Stimulated activated CD8-positive, alpha-beta memory T cell treated with anti-CD3 and anti-CD28 coated beads, Interleukin-12 subunit alpha, Interleukin-12 subunit beta, amount 100 ng/mL, for 1 hour (primary cell): ENCODE measurements at places on chromosomes 16 and 17.

- DNase-seq = no peak
Observed at GRCh38 chr17:27070836-27071235, 223.1 kb upstream of the WSB1 start.

DNA sequence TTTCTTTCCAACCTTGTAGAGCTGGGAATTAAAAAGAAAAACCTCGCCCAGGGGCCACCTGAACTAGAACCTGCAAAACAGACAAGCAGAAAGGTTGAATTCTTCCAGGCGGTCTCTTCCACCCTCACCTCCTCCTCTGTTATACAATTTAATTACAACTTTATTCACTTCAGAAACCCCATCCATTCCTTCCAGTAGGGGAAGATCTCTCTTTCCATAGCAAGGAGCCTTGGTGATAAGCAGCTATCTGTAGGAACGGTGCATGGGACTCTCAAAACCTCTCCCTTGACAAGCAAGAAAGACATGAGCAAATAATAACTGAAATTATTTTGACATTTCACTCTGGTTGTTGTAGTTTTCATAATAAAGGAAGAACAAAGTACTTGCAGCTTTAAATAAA lies 176.0 kb downstream of the RBFOX1 start:
- DNase-seq = no peak

DNA sequence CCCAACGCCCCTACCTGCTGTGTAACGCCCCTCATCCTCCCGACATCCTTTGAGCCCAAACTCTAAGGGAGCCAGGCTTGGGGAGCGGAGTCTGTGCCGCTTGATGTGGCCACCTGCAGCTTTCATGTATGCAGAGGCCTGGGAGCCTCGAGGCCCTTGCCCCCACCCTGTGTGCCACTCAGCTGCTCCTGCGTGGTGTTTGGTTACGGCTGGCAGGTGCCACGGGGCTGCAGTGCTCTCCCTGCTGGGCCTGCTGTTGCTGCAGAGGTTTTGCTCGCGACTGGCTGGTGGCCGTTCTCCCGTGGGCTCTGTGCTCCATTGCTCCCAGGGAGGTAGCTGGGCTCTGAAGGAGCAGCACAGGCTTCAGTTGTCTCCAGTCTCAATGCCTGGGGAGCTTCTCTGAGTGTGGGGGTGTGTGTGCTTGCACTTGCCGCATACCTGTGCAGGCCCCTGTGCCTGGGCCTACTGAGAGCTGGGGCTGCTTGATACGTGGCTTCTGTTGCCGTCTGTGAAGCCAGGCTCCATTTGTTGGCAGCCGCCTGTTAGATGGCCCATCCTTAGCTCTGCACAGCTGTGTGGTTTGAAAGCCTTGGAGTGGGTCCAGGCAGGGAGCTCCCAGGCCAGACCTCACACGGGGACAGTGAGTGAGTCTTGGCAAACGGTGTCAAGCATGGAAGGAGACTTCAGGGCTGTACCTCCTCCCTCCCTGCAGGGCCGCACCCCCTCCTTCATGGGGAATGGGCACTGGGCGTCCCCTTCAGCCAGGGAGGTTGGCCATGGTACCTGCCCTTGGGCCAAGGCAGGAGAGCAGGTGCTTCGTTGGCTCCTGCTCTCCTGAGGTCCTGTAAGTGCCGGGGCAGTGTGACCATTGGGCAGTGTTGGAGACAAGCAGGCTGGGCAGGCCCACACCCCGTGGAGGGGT lies 47.2 kb downstream of the PDPK1 start:
- no peak for DNase-seq

DNA sequence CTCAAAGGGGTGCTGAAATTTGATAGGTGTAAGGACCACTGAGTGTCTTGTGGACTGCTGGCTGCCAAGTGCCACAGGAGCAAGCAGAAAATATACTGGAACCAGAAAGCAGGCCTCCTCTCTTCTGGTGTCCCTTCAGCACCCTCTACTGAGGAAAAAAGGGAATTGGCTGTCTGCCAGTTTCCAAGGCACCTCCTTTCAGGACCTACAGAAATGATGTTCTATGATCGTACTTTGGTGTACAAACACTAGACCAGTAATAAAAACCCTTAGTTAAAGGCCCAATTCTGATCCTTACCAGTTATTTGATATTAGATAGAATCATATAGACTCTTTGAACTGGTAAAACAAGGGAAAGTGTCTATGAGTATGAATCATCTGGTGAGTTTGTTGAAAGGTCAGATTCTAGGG lies 35.8 kb upstream of the BCAS3 start:
- DNase-seq = peak; percentile 9

DNA sequence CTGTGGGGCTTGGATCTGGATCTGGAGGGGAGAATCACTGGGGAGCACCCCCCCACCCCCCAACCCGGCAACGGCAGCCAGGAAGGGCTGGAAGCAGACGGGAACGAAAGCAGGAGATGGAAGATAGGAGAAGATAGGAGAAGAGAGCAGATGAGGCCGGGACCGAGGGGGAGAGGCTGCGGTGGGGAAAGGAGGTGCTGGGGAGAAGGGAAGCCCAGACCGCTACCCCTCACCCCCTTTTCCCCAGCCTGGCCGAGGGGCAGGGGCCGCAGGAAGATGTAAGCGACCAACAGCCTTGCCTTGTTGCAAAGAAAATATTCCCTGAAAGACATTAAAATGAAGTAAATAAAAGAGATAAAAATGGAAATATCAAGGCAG lies 26.8 kb upstream of the CBFA2T3 start:
- no peak for DNase-seq

GRCh38 chr16:8763899-8764298 lies 33.5 kb downstream of the TMEM186 start:
- no peak for DNase-seq

GRCh38 chr17:32124985-32125847 lies 17.1 kb upstream of the RHOT1 start:
- DNase-seq = no peak

- no peak for DNase-seq
Observed at GRCh38 chr17:29593591-29594518, 923 bp downstream of the ANKRD13B start.

GRCh38 chr17:39551879-39552278 lies 55.8 kb downstream of the NEUROD2 start:
- no peak for DNase-seq

DNA sequence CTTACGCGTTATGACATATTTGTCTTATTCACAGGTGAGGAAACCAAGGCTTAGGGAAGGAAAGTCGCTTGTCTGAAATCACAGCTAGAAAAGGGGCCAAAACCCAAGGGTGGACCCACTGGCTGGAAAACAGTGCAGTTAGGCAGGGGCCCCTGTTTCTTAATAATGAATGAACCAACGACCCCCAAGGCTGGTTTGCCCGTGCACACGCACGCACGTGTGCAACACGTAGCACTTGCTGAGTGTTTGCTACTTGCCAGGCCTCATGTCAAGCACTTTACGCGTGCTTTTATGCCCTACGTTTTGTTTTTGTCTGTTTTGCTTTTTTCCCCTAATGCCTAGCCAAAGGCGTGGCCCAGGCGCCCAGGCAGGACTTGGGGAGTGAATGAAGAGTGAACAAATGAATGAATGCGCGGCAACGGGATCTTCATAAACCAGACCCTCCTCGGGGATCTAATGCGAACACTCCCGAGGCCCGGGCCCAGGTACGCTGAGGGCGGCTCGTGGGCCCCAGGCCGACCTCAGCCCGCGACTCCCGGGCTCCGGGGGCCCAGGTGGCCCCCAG lies 571 bp upstream of the USP10 start:
- DNase-seq = no peak

- DNase-seq = no peak
Observed at GRCh38 chr16:87361916-87362619, 21.5 kb downstream of the FBXO31 start.

GRCh38 chr16:89344458-89344834 lies 126.9 kb downstream of the ZNF778 start:
- DNase-seq = no peak

DNA sequence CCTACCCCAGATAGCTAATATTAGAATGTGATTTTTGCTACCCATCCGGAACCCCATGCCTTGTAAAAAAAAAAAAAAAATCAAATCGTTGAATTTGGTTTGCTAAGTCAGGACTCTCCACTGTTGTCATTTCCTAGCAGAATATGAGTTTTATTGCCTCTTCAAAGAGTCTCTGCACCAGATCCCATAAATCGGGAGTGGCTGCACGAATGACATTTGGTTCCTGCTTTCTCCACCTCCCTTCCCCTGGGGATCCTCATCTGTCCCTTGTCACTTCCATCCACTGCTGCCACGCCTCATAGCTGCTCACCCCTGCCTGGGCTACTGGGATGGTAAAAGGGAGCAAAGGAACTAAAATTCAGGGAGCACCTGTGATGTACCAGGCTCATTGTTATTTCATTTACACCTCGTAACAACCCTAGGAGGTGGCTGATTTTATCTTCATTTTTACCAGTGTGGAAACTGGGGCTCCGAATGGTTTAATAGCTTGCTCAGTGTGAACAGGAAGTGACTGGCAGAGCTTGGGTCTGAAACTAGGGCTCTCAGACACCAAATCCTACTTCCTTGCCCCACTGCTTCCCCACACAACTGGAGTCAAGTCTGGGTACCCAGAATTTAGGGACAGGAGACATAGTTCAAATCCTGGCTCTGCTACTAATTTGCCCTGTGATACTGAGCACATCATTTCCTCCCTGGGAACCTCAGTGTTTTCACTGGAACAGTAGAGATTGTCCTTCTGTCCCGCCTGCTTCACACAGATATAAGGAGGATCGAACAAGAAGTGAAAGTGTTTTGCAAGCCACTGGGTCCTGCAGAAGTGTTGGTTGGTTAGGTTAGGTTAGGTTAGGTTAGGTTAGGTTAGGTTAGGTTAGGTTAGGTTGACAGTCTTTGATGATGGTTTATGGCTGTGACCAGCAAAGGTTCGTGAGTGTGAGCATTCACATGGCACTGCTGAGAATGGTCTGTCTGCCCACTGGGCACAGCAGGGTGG lies 585 bp upstream of the KRT36 start:
- no peak for DNase-seq

DNA sequence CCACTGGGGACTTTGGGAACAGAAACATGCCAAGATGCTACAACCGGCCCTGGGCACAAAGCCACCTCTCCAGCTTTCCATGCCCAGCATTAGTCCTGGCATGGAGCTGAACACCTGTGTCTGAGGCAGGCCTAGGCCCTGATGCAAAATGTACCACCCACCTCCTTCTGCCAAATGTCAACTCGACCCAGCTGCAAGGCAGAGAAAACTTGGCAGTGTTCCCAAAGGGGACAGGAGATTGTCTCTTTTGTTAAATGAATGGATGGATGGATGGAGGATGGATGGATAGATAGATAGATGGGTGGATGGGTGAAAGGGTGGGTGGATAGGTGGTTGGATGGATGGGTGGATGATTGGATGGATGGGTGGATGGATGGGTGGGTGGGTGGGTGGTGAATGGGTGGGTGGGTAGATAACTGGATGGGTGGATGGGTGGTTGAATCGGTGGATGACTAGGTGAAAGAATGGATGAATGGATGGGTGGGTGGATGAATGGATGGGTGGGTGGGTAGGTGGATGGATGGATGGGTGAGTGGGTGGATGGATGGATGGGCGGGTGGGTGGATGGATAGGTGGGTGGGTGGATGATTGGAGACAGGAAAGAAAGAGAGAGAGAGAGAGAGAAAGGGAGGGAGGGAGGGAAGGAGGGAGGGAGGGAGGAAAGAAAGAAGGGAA lies 73.4 kb upstream of the TNRC6C start:
- DNase-seq = no peak

DNA sequence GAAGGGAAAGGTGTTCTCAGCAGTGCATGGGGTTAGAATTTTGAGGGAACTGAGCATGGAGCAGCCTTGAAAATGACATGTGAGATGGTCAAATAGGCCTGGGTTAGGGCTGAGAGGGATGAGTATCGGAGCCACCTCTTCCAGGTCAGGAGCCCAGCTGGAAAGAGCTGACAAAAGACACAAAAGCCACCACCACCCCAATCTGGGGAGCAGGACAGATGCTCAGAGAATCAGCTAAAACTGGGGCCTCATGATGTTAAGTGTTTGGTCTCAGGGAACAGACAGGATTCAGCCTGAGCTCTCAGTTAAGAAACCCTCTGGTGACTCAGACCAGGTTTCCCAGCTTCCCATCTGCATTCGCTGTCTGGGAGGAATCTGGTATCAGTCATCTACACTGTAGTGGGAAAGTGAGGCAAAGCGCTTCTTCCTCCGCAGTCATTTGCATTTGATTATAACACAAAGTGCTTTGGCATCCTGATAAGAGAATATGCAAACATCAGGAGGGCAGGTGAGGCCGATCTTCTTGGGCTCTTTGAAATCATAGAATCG lies 2.6 kb downstream of the WNT9B start:
- DNase-seq = no peak

DNA sequence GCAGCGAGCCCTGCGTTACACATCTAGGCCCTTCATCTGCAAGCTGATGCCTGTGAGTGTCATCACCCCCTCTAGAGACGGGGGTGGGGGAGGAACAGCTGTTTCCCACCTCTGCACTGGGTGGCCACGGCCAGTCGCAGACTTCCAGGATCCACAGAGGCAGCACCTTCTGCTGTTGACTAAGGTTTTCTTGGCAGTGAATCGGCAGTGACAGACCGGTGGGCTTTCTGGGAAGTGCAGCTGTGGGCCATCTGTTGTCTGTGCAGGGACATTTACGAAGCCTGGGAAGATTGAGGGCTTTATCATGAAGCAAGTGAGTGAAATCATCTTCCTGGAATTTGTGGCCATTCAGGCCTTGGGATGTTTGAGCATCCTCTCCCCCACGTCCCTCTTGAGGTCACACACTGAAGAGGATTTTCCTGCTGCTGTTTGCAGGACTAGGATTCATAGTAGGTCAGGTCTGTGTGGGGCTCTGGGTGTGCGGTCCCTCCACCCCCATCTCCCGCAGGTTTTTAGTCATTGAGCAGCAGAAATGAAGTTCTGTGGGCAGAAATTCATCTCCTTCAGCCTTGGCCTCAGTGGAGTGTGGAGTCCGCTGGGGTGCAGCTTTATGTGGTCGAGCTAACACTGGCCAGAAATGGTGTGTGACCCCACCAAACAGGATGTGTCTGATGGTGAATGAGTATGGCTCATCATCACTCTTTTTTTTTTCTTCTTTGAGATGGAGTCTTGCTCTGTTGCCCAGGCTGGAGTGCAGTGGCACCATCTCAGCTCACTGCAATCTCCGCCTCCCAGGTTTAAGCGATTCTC lies 12.0 kb downstream of the PGS1 start:
- no peak for DNase-seq

GRCh38 chr17:42294469-42295398 lies 6.4 kb downstream of the STAT5A start:
- no peak for DNase-seq

- peak; percentile 26 for DNase-seq
Observed at GRCh38 chr17:50949989-50950877, 84.1 kb upstream of the TOB1 start.

DNA sequence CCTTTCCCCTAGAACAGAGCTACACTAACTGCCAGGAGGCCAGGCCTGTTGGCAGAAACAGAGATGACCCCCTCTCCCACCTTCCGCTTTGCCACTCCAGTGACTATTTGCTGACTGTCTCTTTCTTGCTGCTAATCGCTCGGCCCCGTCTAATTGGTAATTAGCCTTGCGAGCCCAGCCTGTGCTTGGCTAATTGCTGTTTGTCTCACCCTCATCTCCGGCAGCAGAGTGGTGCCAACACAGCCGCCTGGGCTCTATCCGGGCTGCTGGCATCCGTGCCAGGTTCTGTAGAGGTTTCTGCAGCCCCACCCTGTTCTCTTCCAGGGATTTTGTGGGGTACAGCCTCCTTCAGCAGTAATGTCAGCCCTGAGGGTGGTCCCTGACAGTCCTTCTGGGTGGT lies 27.4 kb upstream of the PHB1 start:
- DNase-seq = no peak
